ENCODE measurements at places on chromosomes 4 and X.

DNA sequence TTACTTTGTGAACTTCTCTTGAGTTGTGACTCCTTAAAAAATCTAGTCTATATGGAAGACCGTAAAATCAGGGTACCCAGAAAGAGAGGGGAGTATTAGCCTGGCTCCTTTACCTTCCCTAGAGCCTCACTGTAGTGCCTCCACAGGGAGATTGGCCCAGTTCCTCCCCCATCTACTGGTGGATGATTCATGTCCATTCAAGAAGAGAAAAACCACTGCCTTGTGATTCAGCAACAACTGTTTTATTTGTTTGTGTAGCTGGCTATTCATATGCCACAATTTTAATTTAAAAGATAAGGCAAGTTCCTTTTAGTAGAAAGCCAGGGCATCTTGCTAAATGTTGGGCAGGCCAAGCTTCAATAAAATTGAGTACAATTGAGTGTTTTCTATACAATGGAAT, 221.8 kb upstream of the KCNIP4 start:
- DNase-seq: no peak

DNA sequence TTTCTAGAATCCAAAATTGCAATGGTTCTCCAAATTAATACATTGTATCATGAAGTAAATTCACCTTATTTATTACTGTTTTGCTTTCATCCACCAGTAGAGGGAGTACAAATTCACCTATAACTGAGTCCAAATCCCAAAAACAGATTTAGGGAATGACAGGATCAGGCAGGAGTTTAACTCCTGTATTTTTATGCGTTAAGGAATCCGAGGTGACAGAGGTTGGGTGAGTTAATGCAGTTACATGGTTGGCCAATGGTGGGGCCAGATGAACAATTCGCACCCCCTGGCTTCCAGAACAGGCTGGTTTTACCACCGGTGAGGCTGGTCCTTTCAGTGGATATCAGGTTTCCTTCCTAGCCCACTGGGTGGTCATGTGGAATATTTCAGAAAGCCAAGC, 82.4 kb downstream of the MTNR1A start:
- peak; percentile 41 for DNase-seq

GRCh38 chrX:10043386-10043785, 76.2 kb downstream of the CLDN34 start:
- DNase-seq: no peak

DNA sequence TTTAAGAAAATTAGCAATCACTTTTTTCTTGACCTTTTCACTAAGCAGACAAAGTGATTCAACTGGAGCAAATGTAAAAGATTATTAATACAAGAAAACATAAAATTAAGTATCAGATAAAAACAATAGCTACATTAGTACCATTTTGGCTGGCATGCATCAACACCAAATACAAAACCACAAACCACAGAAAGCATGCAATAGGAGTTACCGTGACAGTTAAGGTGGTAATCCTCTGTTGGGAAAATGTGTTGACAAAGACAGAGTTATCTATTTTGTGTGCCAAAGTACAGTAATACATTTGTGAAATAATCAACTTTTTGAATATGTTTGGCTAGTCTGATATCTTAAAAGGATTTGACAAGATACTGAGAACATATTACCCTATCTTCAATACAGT, 89.8 kb upstream of the ETNPPL start:
- no peak for DNase-seq

- no peak for DNase-seq
Observed at GRCh38 chr4:67366311-67366861, 178.9 kb downstream of the CENPC start.

DNA sequence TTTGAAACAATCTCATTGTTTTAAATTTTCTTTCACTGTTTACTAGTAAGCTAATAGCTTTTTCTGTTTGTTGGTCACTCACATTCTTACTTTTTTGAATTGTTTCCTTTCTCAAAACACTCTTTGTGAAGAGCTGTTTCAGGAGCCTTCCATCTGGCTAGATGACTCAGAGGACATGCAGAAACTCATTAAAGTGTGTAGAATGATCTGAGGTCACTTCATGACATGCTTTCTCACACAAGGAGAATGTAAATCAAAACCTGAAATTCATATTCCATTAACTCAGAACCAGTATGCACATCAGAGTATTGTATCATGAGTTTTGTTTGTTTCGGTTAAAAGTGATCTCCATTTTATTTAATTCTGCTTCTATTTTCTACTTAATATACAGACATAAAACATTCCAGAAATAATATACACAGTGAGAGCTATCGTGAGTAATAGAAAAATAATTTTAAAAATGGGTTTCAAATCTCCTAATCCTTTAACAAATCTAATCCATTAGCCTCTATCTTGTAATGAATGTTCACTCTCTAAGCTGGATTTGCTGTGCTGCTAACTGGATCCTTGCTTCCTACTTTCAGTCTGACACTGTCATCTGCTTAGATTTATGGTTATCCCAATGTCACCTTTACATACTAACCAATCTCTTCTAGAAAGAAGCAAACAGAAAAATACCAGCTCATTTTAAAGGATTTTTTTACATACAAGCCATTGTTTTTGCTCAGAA, 449.6 kb downstream of the FSTL5 start:
- DNase-seq: peak; percentile 18

DNA sequence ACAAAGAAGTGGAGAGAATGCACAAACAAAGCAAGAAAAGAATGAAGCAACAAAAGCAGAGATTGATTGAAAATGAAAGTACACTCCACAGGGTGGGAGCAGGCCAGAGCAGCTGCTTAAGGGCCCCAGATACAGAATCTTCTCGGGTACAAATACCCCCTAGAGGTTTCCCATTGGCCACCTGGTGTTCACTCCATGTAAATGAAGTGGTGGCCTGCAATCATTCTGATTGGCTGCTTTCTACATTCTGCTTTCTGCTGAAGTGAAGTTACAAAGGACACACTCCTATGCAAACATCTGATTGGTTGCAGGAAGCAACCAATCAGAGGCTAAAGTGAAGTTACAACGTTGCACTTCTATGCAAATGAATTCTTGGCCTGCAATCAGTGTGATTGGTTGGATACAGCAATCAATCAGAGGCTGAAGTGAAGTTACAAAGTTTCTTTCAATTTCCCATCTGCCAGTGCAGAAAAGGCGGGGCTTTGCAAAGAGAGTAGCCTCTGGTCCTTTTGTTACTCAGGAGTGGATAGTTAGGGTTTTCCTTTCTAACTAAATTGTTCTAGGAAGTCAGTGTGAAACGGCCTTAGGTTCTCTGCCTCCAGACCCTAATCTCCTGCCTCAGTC, 19.0 kb upstream of the GPC4 start:
- DNase-seq: no peak

- no peak for DNase-seq
Observed at GRCh38 chr4:2822461-2823300, 21.0 kb upstream of the ADD1 start.

DNA sequence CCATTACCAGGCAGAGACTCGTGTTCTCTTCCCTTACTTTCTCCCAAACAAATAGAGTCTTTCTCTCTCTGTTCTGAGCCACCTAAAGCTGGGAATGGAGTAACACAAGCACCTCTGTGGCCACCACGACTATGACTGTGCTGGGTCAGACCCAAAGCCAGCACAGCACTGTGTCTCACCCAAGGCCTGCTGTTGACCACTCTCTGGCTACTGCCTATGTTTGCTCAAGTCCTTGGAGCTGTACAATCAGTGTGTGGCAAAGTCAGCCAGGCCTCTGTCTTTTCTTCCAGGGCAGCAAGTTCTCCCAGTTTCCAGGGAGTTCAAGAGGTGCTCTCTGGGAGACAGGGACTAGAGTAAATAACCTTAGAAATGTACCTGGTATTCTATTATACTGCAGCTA, 239.4 kb downstream of the FAM47A start:
- no peak for DNase-seq

- no peak for DNase-seq
Observed at GRCh38 chr4:14458463-14458862, 543.8 kb upstream of the CPEB2 start.

- no peak for DNase-seq
Observed at GRCh38 chr4:184756399-184756798, 22.5 kb upstream of the CENPU start.

DNA sequence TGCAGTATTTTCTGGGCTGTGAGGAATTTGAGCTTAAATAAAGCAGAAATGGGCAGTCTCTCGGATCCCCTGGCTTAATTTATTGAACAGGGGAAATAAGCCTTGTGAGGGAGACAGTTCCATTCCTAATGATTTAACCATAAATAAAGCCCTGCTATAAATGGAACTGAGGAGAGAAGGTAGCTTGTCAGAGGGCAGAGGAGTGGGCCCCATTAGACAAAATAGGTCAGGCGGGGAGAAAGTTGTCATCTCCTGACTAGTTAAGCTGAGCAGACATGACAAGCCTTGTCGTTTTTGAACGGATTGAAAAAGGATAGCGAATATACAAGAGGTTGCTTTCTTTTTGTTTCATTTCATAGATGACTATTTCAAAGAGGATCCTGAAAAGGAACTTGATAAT, 39.3 kb downstream of the SMPX start:
- no peak for DNase-seq

GRCh38 chr4:140944572-140944971, 188.4 kb upstream of the TBC1D9 start:
- DNase-seq: no peak

DNA sequence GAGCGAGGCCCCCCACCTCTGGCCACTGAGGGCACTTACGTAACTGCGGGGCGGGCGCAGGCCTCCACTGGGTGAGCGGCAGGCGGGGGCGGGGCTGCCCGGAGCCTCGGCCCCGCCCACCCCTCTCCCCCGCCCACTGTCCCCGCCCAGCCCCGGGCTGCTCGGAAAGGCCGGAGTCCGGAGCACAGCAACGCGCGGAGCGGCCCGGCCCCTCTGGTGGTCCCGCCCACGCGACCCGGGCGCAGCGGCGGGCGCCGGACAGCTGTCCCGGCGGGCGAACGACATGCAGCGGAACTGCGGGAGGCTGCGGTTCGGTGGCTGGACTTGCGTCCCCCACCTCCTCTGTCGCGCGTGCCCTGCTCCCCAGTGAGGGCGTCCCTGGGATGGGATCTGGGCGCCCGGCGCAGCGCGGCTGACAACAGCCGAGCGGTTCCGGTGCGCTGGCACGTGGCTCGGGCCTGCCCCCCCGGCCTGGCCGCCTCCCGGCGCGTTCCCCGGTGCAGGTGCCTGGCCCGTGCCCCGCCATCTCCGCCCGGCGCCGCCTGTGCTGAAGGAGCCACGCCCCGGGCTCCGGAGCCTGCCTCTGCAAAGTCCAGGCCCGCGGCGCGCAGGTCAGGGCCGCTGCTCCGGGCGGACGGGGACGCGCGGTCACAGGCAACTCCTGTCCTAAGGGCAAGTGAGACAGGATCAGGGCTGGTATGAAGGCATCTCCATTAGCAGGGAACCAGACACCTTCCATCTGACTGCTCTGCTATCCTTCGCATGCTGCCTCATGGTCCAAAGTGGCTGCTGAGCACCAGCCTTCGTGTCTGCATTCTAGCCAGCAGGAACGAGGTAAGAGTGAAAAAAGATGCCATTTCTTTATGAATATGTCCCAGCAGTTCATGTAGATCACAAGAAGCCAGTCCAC, 21.8 kb upstream of the JAKMIP1 start:
- peak; percentile 29 for DNase-seq

- DNase-seq: no peak
Observed at GRCh38 chr4:8703857-8704495, 111.4 kb downstream of the CPZ start.

- no peak for DNase-seq
Observed at GRCh38 chr4:133424605-133425004, 275.5 kb downstream of the PCDH10 start.

- DNase-seq: no peak
Observed at GRCh38 chr4:153676486-153676885, 7.6 kb upstream of the TLR2 start.

DNA sequence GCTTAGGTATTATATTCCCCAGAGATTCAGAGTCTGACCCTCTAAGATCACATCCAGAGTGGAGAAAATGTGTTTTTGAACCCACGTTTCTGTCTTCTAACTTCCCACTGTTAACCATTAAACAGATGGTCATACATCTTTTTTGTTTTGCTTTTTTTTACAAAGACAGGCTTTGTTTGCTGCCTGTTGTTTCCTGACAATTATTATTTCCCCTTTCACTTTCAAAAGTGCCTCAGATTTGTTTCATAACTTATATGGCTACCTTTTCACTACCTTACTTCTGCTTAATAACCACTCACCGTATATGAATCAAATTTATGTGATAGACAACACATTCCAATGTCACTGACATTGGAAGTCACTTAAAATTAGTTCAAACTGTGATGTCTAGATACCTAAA, 142.2 kb downstream of the HS3ST1 start:
- DNase-seq: no peak

GRCh38 chr4:113331811-113332210, 282.4 kb downstream of the ANK2 start:
- no peak for DNase-seq

DNA sequence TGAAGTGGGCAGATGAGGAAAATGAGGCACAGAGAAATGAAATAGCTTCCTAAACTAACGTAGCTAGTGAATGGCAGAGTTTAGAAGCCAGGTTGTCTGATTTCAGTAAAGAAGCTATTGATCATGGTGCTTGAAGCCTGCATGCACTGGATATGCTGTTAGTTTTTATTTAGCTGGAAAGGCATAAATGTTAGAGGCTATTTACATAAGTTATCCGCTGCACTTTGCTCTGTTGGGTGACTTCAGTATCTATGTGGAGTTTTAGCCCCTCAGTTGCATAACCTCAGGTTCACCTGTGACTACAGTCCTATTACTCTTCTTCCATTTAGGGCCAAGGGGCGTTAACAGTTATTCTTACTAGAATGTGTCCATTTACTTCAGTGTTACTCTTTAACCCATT, 522.4 kb upstream of the RPS6KA3 start:
- DNase-seq: no peak

DNA sequence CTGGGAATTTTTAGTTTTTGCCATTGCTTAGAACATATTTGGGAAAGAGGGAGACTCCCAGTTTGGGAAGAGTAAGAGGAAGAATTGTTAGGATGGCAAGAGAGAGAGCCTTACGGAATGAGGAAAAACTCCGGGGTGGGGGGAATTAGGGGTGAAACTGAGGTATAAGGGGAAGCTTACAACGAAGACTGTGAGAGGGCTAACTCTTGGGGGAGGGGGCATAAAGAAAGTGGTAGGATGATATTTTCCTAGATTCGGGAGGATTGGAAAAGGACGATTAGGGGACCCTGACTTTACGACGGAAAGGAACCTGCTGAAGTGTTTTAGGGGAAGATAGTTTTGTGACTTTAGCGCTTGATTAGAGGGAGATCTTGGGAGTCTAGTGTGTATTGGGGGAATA, 86.2 kb upstream of the HPRT1 start:
- no peak for DNase-seq

DNA sequence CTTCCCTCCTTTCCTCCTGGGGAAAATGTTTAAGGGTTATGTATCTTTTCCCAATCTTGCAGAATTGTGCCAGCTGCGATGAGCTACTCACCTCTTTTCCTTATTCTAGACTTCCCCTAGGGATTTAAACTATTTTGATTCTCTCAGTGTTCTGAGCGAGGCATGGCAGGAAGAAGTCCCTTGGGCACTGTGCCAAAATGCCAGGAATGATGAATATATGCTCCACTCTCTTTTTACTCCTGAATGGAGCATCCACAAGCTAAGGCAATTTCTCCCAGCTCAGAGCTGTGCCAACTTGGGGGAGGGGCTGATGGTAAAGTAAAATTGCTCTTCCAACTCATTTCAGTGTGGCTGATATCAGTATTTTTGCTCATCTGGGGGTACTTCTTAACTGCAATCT, 4.0 kb upstream of the C4orf17 start:
- no peak for DNase-seq
